Activated CD4-positive, alpha-beta T cell treated with anti-CD3 and anti-CD28 coated beads, Interleukin-2, Interleukin-4, amounts not matched to agents 100 ng/mL and 50 ng/mL, durations not matched to agents 16 hours and 8 hours (primary cell): ENCODE measurements at places on chromosomes 13 and 19.

DNA sequence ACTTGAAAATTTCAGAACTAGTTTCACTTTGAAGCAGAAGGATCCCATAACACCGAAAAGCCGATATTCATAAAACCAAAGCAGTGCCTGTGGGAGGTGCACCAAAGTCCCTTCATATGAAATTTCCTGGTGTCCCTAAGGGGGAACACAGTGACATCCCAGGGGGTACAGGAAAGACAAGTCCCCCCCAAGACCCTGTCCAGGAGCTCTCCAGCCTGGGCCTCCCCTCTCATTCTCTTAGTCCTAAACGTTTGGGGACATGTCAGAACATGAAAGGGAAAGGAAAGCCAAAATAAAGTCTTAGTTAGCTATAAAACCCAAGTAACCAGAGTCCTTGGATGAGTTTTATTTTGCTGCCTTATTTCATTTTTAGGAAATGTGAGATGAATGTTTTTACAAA lies 56.6 kb downstream of the MRPL57 start:
- DNase-seq, result no peak

DNA sequence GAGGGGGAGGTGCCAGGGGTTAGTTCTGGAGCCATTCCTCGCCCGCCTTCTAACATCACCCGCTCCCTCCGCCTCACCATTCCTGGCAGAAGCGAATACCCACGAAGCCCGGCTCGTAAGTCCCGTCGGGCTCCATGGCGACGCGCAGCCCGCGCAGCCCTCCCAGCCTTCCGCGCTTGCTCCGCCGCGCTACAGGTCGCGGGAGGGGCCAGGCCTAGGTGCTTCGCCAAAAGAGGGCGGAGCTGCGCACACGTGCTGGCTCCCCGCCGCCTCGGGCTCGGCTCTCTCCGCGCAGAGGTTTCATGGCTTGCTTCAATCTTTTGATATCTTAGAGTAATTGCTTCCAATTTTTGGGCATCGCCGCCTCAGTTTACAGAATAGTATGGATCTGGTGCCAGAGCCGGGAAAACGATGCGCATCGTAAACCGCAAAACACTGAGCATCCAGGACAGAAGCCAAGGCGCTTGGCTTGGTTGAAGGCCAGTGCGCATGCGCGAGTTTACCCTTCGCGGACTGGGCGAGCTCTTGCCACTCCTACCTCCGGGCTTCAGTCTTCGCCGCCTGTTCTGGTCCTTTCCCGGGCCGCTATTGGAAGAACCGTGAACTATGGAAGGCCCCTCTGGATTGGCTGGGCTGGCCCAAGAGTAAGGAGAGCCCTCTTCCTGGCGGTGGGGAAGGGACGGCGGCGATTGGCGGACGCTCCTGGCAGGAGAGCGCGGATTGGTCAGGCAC lies at the start of gene POLR2I:
POLR2I (minus strand) TSS at position 155 of the 732 bp plus-strand sequence; CDS start at position 136, 19 bp downstream.
- DNase-seq, result peak; percentile 100

GRCh38 chr13:39810091-39810877 lies 154.8 kb downstream of the COG6 start:
- no peak for DNase-seq

DNA sequence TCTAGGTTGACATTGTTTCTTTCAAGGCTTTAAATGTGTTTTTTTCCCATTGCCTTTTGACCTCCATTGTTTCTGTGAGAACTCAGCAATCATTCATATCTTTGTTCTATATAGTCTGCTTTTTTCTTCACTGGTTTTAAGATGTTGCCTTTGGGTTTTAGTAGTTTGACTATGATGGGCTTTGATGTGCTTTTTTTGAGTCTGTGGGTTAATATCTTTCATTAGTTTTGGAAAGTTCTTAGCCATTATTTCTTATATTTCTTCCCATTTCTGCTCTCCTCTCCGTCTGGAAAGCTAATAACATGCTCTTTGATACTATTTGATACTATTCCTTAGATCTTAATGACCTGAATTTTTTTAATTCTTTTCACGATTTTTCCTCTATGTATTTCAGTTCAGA lies 32.7 kb downstream of the CCDC8 start:
- no peak for DNase-seq

- peak; percentile 21 for DNase-seq
Measured at GRCh38 chr19:42066075-42066754, 3.8 kb downstream of the GRIK5 start.

GRCh38 chr19:18264137-18264854 lies 10.0 kb downstream of the IQCN start:
- DNase-seq, result no peak

DNA sequence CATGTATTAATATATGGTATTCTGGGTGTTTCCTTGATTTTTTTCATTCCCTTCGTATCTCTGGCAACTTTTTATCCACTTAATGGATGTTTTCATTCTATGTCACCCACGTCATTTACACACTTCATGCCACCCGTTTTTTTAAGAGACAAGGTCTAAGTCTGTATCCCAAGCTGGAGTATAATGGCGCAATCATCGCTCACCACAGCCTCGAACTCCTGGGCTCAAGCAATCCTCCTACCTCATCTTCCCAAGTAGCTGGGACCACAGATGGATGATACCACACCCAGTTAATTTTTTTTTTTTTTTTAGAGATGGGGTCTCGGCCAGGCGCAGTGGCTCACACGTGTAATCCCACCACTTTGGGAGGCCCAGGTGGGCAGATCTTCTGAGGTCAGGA lies 3.4 kb upstream of the VASP start:
- DNase-seq, result no peak
